SK-N-DZ (cell line): ENCODE measurements at places on chromosomes 2 and 18.

DNA sequence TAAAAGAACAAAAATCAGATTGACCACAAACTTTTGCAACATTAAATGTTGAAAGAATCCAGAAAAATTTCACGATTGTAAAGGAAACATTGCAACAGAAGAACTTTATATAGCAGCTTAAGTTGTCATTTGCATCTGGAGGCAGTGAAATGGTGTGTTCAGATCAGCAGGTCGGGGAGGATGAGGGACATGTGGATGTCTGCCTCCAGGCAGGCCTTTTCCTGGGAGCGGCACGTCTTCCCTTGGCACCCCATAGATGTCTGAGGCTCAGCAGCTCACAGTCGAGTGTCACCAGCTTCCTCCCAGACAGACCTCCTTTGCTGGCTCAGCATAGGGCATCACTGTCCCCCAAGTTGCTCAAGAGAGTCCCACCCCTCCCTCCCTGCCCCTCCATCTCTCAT lies 44.3 kb upstream of the ASB1 start:
- no peak for DNase-seq

GRCh38 chr2:118053681-118054080 lies 34.6 kb upstream of the INSIG2 start:
- no peak for DNase-seq

DNA sequence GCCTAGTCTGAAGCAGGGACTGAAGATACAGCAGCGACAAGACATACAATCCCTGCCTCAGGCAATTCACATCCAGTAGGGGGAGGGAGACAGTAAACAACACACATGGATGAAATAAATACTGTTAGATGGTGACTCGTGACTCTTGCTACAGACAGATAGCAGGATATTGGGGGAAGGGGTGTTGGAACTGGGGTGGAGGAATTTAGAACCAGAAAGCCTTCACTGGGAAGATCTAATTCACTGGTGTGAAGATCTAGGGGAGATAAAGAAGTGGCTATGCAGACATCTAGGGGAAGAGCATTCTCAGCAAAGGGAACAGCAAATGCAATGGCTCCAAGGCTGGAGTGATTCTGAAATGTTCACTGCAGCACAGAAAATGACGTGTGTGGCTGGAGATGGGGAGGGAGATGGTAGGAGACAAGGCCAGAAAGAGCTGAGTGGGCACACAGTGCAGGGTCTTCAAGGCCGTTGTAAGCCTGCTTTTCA lies 52.6 kb upstream of the TMEM163 start:
- no peak for DNase-seq

DNA sequence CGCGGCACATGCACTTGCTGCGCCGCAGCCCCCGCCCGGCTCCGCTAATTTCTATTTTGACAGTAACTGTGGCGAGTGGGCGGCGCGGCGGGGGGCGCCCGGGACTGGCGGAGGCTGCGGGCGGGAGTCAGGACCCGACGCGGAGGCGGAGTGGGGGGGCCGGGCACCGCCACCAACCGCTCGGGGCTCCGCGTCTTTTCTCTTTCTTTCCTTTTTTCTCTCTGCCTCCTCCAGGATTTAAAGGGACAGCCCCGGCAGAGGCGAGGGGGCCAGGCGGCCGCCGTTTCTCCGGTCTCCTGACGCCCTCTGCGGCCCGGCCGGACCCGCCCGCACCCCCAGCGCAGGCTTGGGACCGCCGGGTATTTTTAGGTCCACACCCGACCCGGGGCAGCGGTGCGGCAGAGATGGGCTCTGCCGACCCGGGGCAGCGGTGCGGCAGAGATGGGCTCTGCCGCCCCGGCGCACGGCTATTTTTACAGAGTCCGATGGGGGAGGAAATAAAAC lies 460 bp upstream of the ZBTB7C start:
- no peak for DNase-seq

DNA sequence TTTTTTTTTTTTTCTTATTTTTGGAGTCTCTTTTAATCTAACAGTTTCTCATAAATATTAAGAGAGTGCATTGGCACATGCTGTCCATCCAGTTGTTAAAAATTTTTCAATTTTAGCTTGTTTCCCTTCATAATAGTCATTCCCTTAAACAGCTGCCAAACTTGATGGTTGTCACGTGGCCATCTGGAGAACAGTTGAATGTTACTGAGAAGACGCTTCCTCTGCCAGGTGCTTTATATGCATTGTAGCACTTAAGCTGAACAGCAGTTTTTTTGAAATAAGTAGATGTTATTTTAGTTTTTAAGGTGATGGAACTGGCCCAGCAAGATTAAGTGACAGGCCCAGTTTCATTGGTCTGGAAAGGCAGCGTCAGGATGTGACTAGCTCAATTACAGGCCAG lies 3.3 kb downstream of the SMARCAL1 start:
- DNase-seq: no peak

DNA sequence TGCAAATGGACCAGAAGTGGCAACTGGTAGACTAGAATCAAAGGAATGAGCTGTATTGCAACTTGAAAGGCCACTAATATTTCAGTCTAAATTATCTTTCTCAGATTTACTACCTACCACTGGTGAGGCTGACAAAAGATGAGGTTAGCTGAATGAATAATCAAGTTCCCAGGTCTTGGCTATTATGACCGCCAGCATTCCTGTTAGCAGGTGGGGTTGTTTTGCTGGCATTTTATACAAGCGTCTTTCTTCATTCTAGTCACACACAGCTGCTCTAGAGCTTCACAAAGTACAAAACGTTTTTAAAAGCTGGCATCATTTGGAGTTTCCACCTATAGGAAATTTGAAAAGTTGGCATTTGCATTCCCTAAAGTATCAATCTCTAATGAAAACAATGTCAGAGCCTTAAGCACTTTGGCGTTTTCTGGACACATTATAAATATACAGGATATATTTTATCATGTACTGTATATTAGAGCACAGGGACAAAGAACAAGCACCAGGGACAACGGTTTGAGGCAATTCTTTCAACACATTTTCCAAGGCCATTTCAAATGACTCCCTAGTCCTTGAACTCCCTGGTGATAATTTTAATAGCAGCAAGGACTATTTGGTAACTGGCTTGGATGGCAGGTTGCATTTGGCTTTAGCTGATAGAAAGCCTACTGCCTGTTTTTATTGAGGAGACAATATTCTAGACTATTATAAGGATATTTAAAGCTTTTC lies 410.2 kb upstream of the CHST9 start:
- no peak for DNase-seq

GRCh38 chr2:66683599-66683998 lies 248.7 kb downstream of the MEIS1 start:
- no peak for DNase-seq

DNA sequence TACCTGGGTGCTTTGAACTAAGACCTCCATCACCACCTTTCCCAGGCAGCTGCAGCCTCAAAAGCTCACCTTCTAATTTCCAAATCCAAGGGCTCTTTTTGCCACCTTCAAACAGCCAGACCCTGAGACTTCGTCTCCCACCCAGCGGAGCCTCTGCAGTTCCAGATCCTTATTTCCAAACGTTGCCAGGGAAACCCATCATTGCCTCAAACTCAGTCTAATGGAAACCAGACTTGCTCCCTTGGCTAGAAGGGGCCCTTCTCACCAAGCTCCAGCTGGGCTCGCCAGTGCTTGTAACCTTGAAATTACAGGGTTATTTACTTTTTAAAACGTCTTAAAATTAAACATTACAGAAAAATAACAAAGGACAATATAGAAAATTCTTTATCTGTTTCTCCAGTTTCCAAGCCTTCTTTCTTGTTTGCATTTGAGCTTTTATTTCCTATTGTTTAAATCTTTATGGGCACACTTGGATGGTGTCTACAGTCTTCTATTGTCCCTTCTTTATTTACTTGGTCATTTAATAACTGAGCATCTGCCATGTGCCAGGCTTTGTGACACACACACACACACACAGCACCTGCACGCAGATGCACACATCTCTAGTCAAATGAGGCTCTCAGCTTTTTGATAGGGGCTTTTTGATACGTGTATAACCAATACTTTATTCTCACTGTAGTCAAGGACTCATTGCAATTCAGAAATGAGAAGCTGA lies 36.1 kb downstream of the TRPM8 start:
- no peak for DNase-seq

- no peak for DNase-seq
Measured at GRCh38 chr18:30705943-30706342, 336.6 kb downstream of the DSC3 start.

DNA sequence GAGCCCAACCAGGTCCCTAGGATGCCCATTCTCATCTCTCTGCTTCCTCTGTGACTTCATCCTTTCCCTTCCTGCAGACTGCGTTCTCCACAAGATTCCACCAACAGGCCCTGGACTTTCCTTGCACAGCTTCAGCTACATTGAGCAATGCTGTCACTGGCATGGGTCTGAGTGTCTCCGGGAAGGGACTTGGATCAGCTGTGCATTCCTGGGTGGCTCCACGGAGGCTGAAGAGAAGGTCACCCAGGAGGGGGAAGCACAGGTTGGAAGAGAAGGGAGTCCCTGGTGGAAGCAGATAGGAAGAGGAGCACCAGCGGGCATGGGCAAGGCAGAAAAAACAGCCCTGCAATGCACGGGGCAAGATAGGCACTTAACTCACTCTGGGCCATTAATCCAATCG lies 140.5 kb downstream of the UXS1 start:
- DNase-seq: no peak

DNA sequence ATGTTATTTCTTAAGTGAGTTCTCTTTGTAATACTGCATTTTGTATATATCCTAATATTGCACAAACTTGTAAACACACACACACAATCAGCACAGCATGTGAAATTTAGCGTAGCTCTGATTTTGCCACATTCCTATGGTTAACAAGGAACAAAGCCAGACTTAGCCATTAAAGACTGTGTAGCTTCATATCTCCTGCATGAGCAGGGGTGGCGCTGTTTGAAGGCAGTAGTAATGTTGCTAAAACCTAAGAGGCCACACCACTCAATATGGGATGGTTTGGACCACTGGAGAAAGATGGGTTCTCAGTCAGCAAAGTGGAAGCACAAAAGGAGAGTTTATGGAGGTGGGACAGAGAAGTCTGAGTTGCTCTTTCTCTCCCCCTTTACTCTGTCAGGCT lies 61.1 kb upstream of the RND3 start:
- peak; percentile 17 for DNase-seq

- DNase-seq: no peak
Measured at GRCh38 chr2:195559431-195559914, 97.6 kb upstream of the SLC39A10 start.

- DNase-seq: no peak
Measured at GRCh38 chr2:151720521-151720920, 13.8 kb downstream of the NEB start.

- no peak for DNase-seq
Measured at GRCh38 chr2:221104361-221104811, 467.7 kb downstream of the EPHA4 start.

DNA sequence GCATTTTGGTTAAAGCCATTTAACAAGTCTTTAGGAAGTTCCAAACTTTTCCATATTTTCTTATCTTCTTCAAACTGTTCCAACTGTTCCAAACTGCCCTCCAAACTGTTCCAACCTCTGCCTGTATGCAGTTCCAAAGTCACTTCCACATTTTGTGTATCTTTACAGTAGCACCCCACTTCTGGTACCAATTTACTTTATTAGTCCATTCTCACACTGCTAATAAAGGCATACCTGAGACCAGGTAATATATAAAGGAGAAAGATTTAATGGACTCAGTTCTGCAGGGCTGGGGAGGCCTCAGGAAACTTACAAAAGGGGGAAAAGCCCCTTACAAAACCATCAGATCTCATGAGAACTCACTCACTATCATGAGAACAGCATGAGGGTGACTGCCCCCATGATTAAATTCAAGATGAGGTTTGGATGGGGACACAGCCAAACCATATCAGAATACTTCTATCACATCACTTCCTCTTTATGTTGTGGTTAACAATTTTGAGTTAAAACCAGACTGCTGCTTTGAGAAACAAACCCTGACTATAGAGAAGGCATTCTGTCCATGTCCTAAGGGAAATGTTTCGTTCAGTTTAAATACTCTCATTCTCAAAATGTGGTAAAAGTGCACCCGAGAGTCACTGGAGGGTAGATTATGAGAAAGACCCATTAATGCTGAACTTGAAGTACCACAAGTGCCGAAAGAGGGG lies 11.0 kb downstream of the IL18R1 start:
- no peak for DNase-seq

DNA sequence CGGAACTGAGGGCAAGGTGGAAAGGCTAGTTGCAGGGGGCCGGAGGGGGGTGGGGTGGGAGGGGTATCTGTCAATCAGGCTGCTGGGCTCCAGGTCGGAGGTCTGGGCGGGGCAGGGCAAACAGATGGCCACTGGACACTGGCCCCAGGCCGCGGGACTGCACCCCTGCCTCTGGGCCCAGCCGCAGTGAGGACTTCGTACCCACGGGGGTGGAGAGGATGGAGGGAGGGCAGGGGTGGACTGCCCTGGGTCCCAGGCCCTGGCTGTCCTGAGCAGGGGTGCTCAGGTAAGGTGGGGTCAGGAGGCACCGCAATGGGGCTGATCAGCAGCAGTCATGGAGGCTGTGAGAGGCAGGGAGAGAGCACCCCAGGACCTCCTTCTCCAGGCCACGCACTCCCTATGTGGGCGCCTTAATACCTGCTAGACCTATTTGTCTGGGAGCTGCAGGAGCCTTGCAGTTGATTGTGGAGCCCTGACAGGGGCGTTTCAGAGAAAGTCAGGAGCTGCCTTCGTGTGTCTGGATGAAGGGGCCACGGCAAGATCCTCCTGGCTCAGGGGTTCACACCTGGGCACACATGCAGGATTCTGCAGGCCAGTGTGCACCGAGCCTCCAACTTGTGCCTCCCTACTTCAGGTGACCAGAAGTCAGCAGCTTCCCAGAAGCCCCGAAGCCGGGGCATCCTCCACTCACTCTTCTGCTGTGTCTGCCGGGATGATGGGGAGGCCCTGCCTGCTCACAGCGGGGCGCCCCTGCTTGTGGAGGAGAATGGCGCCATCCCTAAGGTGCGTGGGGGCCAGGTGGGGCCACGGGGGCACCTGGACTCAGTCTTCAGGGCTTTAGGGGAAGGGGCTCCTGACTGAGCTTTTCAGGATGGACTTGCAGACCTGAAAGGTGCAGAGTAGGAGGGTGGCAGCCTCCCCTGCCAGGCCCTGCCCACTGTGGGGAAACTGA lies 1.5 kb downstream of the CTDSP1 start:
- DNase-seq: no peak

DNA sequence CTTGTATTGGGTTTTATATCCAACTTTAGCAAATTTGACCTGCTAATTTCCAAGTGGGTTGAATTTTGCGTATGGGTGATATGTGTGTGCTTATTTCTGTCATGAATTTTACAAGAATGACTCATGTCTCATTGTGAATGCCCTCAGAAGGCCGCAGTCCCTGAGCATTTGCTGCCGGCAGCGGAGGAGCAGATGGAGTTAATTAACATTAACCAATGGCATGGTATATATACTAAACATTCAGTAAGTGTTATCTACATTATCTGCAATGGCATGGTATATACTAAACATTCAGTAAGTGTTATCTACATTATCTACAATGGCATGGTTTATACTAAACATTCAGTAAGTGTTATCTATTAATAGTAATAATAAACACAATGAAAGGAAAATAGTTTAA lies 90.1 kb downstream of the DOK6 start:
- no peak for DNase-seq

- DNase-seq: no peak
Measured at GRCh38 chr2:197926673-197927072, 122.3 kb downstream of the PLCL1 start.
